Renal pelvis (tissue), 12 donors: ENCODE measurements at places on chromosomes 6 and 20. TPM values are rescaled to one million over a fixed set of nuclear protein-coding genes. Genes with fewer than 3 reads are reported as not detected.

Gene PCSK2
- polyA plus RNA-seq = 0.62 TPM

Gene JPH2
- 1.8 TPM for polyA plus RNA-seq

Gene MMP24OS
- 37.7 TPM for polyA plus RNA-seq

Gene KIFC1
- polyA plus RNA-seq = 42.2 TPM

Gene BNIP5
- 0.20 TPM for polyA plus RNA-seq

Gene ERVFRD-1
- polyA plus RNA-seq = 0.25 TPM

Gene BPIFA2
- 0.09 TPM for polyA plus RNA-seq

Gene LPA
- 0.19 TPM for polyA plus RNA-seq

Gene LTB
- 2.7 TPM for polyA plus RNA-seq

Gene HCK
- polyA plus RNA-seq = 2.5 TPM

Gene EDN3
- polyA plus RNA-seq = 6.1 TPM

Gene CUTA
- 225 TPM for polyA plus RNA-seq

DNA sequence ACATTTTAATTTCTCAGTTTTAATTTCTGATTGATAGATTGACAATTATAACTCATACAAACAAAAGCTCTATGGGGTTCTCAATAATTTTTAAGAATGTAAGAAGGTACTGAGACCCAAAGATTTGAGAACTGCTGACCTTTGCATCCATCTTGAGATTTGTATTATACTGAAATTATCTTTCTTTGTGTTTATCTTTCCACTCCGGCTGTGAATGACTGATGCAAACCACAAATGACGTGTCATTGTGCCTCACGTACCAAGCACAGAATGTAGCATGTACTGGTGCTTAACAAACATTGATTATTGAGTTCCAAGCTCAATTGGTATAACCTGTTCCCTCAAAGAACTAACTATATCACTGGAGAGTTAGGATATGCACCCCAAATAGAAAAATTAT, 152.1 kb upstream of the SMLR1 start:
- DNase-seq = no peak

- DNase-seq = no peak
Observed at GRCh38 chr6:95589826-95590570, 12.7 kb downstream of the MANEA start.

GRCh38 chr6:7106215-7106751, 1.5 kb upstream of the RREB1 start:
- no peak for DNase-seq

- DNase-seq = no peak
Observed at GRCh38 chr6:54805077-54805476, 41.5 kb upstream of the FAM83B start.

- no peak for DNase-seq
Observed at GRCh38 chr6:35586542-35586941, 73.8 kb upstream of the TULP1 start.

DNA sequence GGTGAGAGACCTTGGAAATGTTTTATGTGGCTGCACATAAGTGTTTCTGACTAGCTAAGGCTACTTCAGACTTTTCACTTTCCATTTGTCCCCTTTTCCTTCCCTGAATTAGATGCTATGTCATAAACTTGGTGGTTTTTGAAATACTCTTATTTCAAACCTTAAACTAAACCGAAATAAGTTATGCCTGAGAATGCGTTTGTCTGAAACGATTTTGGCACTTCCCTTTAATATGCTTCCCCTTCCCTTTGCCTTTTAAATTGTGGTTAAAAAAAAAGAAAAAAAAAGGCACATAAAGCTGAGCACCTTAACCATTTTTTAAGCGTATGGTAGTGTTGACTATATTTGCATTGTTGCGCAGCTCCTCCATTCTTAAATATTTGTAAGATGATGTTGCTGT, 14.3 kb downstream of the ZNF451 start:
- no peak for DNase-seq

DNA sequence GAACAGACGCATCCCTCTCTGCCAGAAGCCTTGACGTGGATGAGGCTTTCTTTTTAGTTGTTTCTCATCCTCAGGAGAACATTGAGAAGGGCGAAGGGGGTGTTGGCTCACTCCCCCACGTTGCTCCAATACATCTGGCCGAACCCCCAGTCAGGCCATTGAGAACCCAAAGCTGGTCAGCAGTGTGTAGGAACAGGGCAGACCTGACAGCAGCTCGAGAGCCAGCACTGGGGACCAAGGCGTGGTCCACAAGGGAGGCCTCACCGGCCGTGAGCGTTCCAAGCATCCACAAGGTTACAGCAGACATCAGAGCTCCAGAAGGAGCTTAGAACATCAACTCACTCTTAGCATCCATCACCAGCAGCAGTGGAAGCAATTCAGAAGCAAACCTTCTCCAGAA, 387.9 kb upstream of the ARID1B start:
- no peak for DNase-seq

DNA sequence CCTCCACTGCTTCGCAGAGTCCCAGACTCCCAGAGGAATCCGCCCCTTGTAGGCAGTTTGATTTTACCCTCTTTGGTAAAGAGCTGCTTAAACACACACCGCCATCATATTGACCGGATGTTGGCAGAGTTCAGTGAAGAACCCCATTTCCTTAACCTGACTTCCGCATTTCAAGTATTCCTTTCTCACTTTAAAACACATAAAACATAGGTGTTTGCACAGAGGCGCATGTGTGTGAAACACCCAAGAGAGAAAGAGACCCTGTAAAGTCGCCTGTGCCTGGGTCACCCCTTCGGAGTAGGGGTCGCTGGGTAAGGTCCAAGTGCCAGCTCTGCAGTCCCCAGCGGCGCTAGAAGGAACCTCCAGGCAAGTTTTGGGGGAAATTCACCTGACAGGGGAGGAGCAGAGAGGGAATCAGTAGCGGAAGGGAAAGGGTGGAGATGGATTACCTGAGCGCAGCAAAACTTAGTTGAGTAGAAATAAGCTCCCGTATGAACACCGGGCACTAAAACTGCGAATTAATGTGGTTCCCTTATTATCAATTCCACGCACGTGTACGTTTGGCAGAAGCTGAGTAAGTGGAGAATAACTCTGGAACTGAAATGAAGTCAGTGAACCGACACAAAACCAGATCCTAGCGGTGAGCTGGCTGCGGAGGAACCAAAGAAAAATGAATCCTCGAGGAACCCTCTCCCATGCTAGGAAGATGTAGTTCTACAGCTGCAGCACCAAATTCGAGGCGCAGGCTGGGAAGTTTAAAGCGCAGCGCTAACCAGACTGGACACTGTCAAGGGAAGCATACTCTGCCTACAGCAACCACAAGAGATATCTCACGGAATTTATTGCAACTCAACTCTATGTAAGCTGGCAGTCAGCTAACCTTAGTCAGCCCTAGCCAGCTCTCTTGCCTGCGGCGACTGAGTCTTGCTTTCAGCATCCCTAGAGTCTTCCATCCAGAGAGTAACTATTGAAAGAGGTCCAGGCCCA, 3.5 kb upstream of the HTR1B start:
- no peak for DNase-seq

- peak; percentile 48 for DNase-seq
Observed at GRCh38 chr6:153231048-153231646, 100.1 kb upstream of the RGS17 start.

GRCh38 chr6:71527886-71528285, 239.3 kb downstream of the OGFRL1 start:
- DNase-seq = no peak

DNA sequence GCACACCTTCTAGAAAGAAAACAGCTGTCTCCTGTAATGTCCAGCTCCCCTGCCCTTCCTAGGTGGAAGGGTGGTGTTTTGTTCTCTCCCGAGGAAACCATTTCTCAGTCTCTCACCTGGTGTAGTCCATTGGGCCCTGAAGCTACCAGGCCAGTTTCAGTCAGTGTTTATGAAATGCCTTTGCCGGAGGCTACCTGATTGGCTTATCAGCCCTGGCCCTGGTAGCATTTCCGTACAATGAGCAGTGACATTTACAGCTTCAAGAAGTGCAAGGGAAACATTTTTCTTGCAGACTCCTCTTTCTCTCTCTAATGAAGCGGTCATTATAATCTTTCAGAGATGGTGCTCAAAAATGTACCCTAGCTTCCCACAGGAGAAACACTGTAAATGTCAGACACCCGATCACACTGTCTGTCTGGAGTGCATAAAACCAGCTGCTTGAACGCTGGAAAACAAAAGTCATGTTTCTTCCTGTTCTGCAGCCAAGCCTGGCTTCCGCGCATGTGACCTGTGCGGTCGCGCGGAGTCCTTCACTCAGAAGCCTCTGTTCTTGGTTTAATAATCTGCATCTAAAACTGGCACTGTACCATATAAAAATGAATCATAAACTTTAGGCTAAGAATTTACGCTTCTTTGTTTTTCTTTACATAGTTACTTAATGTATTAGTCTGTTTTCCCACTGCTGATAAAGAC, 28.4 kb upstream of the SAYSD1 start:
- DNase-seq = no peak

DNA sequence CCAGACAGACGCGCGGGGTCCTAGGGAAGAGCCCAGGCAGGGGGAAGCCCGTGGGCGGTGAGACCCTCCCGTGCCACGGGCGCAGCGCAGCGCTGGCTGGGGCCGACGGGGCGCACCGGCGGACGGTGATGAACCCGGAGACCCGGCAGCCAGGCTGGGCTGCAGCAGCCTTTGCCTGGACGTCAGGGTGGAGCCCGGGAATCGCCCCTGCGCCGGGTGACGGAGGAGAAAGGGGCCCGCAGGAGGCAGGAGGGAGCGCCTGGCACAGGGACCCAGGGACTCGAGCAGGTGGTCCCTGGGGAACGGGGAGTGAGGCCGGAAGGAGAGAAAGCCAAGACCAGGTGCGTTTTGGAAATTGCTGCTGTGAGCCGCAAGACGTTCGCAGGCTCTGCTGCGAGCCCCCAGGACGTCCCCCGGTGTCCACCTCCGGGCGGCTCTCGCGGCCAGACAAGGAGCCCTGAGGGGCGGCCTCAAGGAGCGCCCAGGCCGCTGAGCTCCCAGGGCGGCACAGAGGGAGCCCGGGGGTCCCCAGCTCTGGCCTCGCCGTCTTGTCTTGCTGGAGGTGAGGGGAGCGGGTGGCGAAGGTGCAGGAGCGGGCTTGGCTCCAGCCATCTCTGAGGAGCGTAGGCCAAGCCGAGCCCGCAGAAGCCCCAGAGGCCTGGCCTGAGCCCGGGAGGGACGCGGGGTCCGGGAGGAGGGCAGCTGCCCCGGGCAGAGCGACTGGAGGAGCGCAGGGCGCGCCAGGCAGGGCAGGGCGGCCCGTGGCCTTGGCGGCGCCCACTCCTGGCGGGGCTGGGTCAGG, 191.2 kb upstream of the PDE10A start:
- no peak for DNase-seq

DNA sequence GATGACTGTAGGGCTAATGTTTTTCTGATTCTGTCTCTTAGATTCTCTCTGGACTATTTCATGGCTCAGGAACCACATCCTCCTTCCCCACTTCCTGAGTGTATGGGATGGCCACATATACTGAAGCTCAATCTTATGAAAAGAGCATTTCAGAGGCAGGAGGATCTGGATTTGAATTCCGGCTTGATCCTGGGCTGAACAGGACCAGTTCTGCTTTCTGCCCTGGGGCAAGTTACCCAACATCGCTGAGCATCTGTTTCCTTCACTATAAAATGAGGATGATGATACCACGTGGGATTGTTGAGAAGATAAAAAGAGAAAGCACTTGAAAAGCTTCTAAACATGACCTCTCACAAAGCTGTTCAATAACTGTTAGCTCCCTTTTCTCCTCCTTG, 168.4 kb upstream of the TNFAIP3 start:
- no peak for DNase-seq

- DNase-seq = no peak
Observed at GRCh38 chr6:141403103-141403502, 729.6 kb upstream of the GJE1 start.

GRCh38 chr6:170050591-170051041, 240.3 kb downstream of the DLL1 start:
- no peak for DNase-seq

DNA sequence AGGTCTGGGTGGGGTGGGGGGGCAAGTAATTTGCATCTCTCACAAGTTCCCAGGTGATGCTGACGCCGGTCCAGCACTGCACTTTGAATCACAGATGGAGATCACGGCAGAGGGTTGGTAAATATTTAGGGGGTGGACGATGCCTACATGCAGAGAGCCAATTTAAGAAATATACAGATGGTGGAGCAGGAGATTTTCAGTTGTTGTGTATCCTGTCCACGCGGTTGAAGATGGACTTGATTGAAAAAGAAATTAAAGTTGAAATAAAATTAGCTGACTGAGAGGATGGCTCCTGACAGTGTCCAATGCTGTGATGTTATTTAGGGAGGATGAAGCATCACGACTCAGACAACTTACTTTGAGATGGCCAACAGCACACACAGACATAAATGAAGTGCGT, 74.6 kb downstream of the PHACTR3 start:
- no peak for DNase-seq

GRCh38 chr20:64038565-64039292, 2.7 kb downstream of the C20orf204 start:
- peak; percentile 75 for DNase-seq

DNA sequence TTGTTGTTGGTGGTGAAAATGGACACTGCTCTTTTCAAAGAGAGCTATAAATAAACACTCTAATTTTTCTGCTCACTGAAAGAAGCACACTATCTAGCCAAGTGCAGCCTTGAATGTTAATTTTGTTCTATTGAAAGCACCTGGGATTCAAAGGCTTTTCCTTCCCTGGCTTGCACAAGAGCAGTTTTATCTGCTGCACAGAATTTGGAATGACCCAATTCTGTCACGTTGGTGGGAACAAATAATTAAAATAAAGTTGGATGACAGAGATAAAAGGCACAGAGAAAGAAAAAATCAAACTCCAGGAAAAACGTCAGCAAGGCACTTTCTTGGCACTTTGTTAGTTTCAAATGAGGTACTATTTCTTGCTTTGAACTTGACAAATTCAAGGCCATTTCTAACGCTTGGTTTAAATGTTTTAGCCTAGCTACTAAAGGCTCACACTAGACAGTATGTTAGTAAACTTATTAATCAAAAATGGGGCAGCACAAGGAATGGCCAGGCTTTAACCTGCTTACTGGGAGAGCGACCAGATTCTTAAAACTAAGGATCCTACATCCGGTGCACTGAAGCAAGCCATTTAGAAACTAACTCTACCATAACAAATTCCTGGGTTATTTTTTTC, 145.5 kb upstream of the ARG1 start:
- DNase-seq = no peak

DNA sequence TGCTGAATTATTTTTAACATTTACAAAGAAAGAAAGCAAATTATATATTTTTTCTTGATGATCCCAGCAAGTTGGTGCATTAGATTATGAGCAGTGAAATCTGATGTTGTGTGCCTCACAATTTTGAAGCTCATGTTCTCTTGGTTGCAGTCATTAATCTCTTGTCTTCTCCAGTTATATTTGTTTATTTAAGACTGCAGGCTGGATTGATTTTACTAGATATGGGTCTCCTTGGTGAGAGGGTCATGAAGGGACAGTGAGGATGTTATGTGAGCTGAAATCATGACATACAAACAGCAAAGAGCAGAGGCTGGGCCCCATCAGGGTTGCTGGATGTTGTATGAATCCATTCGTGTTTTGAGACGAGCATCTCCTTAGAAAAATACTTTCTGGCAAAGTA, 64.2 kb upstream of the AKIRIN2 start:
- no peak for DNase-seq

- DNase-seq = no peak
Observed at GRCh38 chr6:128118401-128118800, 217.5 kb upstream of the THEMIS start.
